Renal cortical epithelial cell (primary cell): ENCODE measurements at places on chromosomes 4 and X. TPM values are rescaled to one million over a fixed set of nuclear protein-coding genes. Genes with fewer than 3 reads are reported as not detected.
A peak's percentile ranks its signal among the peaks of the same experiment; 100 is the strongest.

The KIAA1210 gene
- not detected in 2 replicates for total RNA-seq

The GPC4 gene
- 19.4 and 80.6 TPM in 2 replicates for total RNA-seq

The CYLC1 gene
- not detected in 2 replicates for total RNA-seq

The DMD gene
- total RNA-seq = 1.6 and 4.0 TPM in 2 replicates

The AGTR2 gene
- total RNA-seq = not detected in 2 replicates

The DRD5 gene
- not detected in 2 replicates for total RNA-seq

The MTNR1A gene
- total RNA-seq = 0.10 TPM in 1 of 2 replicates, not detected in the other

The NAP1L3 gene
- total RNA-seq = 1.2 and 3.1 TPM in 2 replicates

The GPRIN3 gene
- total RNA-seq = 0.87 and 3.5 TPM in 2 replicates

The TCEAL7 gene
- total RNA-seq = 2.8 and 8.2 TPM in 2 replicates

The TRIM75 gene
- not detected in 2 replicates for total RNA-seq

DNA sequence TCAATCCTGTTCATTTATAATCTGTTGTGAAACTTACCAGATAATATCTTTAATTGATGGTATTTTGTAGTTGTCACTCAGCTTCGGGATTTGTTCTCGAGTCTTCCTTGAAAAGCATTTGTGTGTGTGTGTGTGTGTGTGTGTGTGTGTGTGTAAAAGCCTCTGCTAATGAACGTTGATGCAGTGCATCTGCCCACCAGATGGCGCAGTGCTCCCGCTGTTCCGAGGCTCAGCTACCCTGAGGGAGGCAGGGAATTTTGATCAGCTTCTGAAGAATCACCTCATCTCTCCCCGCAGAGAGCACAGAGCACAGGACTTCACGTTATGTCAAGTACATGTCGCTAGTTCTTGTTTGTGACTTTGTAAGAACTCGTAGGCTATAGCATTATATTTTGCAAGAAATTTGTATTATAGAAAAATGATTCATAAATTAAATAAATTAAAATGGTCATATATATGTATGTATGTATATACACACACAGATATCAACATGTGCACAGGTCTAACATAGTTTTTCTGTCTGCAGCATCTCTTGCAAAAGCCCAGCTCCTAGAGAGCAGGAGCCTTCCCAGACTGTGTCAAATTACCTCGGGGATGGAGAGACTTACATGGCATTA is 316.7 kb upstream of the IGFBP7 start:
- DNase-seq = peak; percentile 59

- peak; percentile 2 for DNase-seq
Observed at GRCh38 chr4:109171070-109171469, 131.4 kb downstream of the COL25A1 start.

DNA sequence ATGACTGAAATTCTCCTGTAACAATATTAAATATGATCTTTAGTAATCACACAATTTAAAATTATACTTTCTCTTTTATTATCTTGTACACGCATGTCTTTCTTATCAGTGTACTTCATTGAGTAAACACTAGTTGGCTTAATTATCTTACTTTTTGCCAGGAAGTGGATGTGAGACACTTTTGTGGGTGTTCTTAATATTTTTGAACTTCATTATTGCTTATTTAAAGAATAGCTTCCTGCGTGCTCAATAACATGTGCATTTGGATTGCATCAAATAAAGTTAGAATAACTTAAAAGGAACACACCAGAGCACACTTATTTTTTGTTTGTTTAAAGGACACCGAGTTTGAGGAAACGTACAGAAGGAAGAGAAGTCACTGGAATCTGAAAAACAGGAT is 128.5 kb upstream of the VEGFC start:
- no peak for DNase-seq

- no peak for DNase-seq
Observed at GRCh38 chr4:190016369-190017289, 10.4 kb downstream of the FRG2 start.

GRCh38 chr4:176002007-176002613 is 63.5 kb upstream of the WDR17 start:
- no peak for DNase-seq

DNA sequence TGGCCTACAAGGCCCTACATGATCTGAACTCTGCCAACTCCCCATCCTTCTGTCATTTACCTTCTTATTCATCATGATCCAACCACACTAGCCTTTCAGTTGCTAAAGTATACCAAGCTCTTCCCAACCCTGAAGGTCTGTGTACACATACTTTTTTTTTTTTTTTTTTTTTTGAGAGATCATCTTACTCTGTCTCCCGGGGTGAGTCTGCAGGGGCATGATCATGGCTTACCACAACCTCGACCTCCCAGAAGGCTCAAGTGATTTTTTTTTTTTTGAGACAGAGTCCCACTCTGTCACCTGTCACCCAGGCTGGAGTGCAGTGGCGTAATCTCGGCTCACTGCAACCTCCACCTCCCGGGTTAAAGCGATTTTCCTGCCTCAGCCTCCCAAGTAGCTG is 5.9 kb upstream of the UTP14A start:
- DNase-seq = no peak

GRCh38 chr4:113468165-113469022 is 293.1 kb downstream of the CAMK2D start:
- DNase-seq = peak; percentile 100

- no peak for DNase-seq
Observed at GRCh38 chr4:41176340-41176739, 38.0 kb downstream of the APBB2 start.

DNA sequence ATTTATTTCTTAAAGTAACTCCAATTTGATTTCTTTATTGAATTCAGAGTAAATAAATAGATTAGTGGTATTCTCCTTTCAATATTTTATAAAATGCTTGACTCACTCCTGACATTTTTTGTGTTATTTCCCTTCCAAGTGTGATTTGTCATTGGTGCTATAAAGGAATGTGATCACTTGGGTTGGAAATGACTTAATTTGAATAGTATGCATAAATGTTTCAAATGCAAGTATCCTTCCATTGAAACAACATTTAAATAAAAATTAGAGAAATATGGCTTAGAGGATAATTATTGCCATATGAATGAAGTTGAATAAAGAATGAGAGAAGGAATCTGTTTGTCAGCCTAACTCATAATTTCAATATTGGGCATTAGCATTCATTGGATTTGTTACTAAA is 182.7 kb downstream of the PABPC4L start:
- DNase-seq = no peak

GRCh38 chrX:323721-324628 is 5.4 kb upstream of the GTPBP6 start:
- DNase-seq = peak; percentile 35

GRCh38 chr4:160745126-160745525 is 1418.7 kb downstream of the FSTL5 start:
- DNase-seq = peak; percentile 91

- DNase-seq = no peak
Observed at GRCh38 chr4:114807357-114807756, 208.8 kb downstream of the UGT8 start.

- no peak for DNase-seq
Observed at GRCh38 chr4:123517971-123518370, 121.4 kb downstream of the SPRY1 start.

GRCh38 chr4:54661686-54662085 is 3.9 kb downstream of the KIT start:
- no peak for DNase-seq

GRCh38 chr4:152004801-152005200 is 244.0 kb upstream of the GATB start:
- no peak for DNase-seq

DNA sequence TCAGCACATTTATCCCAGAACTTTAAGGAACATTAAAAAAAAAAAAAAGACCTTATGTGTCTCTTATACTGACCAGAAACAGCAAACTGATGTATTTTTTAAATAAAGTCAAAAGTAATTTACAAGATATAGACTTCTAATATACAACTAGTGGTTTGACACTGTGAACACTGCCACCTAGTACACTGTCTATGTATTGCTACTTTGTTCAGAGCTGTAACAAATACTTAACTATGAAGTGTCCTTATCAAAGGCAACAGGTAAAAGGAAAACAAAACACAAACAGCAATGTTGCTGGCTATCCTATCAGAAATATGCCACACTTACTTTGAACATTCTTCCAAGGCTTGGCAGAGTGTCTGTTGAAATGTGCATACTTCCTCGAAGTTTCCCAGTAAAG is 60.4 kb downstream of the CD40LG start:
- DNase-seq = peak; percentile 18
